Omental fat pad (tissue), 4 donors: ENCODE measurements at places on chromosomes 1 and 21.

- DNase-seq, result no peak
Observed at GRCh38 chr1:115469703-115470476, 131.8 kb upstream of the NGF start.

- no peak for DNase-seq
Observed at GRCh38 chr1:228867108-228867950, 132.1 kb downstream of the RHOU start.

DNA sequence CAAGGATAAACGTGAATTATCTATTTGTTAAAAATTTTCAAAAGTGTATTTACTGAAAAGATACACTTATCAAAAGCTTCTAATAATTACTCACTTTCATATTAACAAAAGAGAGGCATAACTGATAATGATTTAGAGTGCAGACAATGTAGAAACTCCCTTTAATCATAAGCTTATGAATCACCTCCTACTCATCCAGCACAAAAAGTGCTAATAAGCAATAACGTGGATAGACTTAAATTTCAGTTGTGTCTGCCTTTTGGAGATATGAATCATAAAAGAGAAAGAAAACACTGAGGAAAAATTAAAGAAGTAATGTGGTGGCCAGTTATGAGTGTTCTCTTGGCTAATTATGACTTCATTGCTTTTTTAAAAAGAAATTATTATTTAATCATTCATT is 827.6 kb upstream of the B3GALT2 start:
- no peak for DNase-seq

GRCh38 chr21:16159971-16160350 is 430.2 kb downstream of the USP25 start:
- DNase-seq, result no peak

DNA sequence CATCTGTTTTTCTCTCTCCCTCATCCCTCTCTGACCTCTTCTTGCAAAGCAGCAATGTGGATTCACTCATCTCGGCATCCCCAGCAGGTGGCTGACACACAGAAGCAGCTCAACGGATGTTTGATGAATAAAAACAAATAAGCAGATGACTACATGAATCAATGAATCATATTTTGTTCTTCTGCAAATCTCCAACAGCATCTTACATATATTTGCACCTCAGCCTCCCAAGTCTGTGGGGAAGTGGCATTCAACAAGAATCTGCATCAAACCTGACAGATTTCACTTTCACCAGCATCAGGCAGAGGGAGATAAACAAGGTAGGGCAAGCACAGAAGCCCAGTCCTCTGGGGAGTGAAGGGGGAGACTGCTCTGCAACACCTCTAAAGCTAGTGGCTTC is 34.0 kb downstream of the CAPN8 start:
- no peak for DNase-seq

DNA sequence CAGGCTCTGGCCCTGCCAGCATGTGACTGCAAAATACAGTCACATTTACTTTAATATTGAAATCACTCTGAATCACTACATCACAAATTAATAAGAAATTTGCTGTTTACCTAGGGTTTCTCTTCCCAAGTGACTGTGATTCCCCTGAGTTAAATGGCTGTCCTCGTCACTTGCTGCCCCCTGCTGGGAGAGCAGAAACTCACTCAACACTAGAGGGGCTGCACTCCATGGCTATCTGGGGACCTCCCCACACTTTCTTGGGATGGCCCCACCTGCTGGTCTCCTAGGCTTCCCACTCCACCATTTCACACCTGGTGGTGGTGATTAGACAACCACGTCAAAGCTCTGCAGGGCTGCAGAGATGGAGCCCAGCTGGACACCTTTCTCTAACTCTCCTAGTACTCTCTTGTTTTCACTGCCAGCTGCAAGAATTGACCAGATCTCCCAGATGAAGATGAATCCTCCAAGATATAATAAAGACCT is 63.4 kb downstream of the CD2 start:
- DNase-seq, result no peak

DNA sequence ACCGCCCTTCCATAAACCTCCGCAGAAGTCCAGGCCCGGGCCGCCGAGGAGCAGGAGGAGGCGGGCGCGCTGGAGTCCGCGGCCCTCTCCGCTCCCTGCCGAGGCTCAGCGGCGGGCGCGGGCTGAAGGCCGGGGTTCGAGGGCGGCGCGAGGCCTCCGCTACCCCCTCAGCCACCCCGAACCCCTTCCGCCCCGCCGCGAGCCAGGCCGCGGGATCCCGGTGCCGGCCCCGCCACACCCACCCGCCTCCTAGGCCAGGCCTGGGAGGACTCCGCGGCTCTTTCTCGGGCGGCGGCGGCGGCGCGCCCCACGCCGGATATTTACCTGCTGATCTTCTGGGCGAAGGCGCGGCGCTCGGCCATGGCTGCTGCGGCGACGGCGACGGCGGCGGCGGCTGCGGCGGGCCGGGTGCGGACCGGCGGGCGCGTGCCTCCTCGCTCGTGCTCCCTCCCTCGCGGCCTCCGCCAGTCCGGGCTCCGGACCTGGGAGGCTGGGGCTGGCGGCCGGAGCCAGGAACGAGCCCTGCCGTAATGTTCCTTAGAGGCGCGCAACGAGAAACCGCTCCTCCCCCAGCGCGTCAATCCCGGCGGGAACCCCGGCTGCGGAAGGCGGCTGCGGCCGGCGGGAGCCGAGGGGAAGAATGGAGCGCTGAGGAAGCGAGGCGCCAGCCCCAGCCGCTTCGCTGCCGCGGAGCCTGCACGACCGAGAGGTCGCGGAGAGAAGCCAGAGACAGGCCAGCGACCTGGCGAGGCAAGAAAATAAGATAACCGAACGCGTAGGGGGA is at the start of gene DOCK7:
DOCK7 (minus strand) TSS at position 484 of the 784 bp plus-strand sequence; CDS start at position 362, 122 bp downstream.
- DNase-seq, result no peak
